ENCODE measurements at places on chromosomes 3 and 15. TPM values are rescaled to one million over a fixed set of nuclear protein-coding genes. Genes with fewer than 3 reads are reported as not detected.

The ADAMTS7 gene
- total RNA-seq: 0.86 TPM

The ANKRD63 gene
- total RNA-seq: not detected

The TRPM1 gene
- total RNA-seq: 0.10 TPM

The NGRN gene
- total RNA-seq: 26.7 TPM

The PIGZ gene
- 3.8 TPM for total RNA-seq

The LYZL4 gene
- total RNA-seq: not detected

The TEX55 gene
- not detected for total RNA-seq

Data from left lobe of liver (tissue), 2 donors.